ENCODE measurements at places on chromosomes 1 and 21.

- no peaks in the 10 kb centered on the region for H3K27me3 ChIP-seq
- no peak overlapping the region for H3K4me3 ChIP-seq
- peaks cover 36% of the 10 kb centered on the region for H3K4me1 ChIP-seq
Measured at GRCh38 chr21:35083246-35083645, 34.1 kb upstream of the RUNX1 start.

DNA sequence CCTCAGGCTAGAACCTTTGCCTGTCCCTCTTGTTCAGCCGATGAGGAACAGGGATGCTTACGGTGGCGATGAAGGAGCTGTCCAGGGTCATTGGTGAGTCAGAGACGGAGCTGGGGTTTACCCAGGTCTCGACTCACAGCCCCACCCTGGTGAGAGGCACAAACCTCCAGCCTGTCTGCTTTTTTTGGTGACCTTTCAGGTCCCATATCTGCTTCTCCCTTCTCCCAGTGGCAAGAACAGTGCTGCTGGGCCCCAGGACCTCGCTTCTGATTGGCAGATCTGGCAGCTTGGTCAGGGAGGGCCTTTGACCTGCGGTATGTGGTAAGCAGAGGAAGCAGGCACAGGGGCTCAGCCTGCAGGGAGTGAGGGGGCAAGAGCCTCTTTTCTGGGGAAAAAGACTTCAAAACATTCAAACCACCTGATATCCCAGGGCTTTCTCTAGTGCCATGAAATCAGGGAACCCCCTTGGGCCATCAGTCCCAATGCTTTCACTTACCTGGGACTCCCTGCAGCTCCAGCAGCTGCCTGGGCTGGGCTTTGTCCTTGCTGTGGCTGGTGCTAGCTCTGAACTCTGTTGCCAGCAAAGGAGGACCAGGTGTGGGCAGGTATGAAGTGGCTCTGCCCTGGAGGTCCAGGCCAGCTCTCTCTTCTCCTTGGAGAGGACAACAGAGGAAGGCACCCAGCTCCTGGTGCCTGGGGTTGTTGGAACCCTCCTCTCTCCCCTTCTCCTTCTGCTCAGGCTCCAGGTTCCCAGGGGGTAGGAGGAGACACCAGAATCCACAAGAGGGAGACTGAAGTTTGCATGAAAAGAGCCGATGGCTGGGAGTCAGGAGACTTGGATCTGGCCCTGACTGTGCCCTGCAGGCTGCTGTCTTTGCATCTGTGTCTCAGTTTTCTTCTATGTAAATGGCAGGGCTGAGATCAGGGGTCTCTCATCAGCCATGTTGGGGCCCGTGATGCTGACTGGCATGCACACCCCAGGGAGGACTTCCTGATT, 41.4 kb downstream of the TRIM62 start:
- no peaks in the 10 kb centered on the region for H3K4me1 ChIP-seq
- no peak overlapping the region for H3K27ac ChIP-seq
- no peaks in the 10 kb centered on the region for H3K27me3 ChIP-seq
- DNase-seq, result no peak
- no peak overlapping the region for H3K4me3 ChIP-seq
- no peaks in the 10 kb centered on the region for H3K36me3 ChIP-seq

DNA sequence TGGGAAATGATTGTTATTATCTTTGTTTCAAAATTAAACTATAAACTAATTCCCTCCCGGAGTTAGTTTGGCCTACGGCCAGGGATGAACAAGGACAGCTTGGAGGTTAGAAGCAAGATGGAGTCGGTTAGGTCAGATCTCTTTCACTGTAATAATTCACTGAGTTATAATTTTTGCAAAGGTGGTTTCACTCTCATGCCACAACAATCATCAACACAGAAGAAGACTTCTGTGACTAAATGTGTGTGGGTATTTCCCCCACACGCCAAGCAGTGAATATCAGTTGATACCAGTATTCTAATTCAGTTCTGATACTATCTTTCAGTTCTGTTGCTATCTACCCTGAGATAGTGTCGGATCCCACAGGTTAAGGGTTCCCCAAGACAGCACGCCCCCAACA, 215.1 kb downstream of the S1PR1 start:
- no peak overlapping the region for H3K4me3 ChIP-seq
- no peaks in the 10 kb centered on the region for H3K4me1 ChIP-seq
- no peaks in the 10 kb centered on the region for H3K27me3 ChIP-seq
- DNase-seq, result no peak
- H3K27ac ChIP-seq, result no peak overlapping the region

DNA sequence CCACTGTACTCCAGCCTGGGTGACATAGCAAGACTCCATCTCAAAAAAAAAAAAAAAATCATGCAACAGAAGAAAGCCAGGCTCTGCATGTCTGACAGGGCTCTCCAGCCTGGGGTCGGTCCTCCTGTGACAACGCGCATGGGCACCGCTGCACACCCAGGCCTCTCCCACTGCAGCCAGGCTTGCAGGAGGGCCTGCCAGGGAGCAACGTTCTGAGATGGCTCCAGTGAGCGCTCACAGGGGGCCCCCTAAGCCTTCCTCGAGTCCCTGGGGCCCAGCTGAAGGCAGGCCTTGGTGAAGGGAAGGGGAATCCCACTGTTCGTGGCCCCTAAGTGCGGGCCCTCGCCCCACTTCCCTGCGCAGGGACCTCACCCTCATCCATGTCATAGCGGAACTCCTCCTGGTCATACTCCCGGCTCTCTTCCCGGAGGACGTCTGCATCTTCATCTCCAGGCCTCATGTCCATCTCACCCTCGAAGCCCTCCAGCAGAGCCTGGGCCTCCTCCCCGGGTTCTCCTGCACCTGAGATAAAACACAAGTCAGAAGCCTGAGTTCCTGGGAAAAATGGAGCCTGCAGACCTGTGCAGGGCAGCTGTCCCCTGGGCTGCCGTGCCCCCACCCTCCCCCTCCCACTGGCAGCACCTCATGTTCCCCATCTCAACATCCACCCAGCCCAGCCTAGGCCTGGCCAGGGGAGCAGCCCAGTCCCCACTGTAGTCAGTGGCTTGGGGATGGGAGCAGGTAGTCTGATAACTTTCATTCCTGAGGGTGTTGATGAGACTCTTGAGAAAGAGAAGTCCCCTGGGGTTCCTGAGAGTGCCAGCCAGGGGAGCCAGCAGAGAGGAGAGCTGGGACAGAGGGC, 20.3 kb downstream of the RSPH1 start:
- H3K27ac ChIP-seq, result no peak overlapping the region
- H3K36me3 ChIP-seq, result no peaks in the 10 kb centered on the region
- peaks cover 17% of the 10 kb centered on the region for H3K4me1 ChIP-seq
- no peak for DNase-seq

GRCh38 chr1:231041719-231042261, 1.7 kb upstream of the FAM89A start:
- no peak for DNase-seq
- H3K27ac ChIP-seq, result no peak overlapping the region
- H3K4me1 ChIP-seq, result peaks cover 21% of the 10 kb centered on the region
- H3K27me3 ChIP-seq, result no peaks in the 10 kb centered on the region

DNA sequence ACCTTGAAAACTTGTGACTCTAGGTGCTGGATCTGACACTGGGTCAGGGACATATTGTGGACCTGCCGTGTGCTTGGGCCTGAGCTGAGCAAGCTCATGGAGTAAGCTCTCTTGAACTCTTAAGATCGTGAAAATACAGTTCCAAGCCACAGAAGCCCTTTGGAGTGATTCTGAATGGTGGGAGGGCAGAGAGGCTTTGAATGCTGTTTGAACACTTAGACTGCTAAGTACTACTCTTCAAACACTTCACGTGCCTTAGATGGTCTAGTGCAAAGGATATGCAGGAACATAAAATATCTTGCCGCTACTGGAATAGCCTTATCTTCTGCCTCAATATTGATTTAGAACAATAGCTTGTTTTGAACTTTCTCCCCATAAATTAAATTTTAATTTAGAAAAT, 21.6 kb downstream of the ROR1 start:
- H3K4me1 ChIP-seq, result no peaks in the 10 kb centered on the region
- H3K27ac ChIP-seq, result no peak overlapping the region
- H3K4me3 ChIP-seq, result no peak overlapping the region
- H3K36me3 ChIP-seq, result no peaks in the 10 kb centered on the region
- no peaks in the 10 kb centered on the region for H3K27me3 ChIP-seq

DNA sequence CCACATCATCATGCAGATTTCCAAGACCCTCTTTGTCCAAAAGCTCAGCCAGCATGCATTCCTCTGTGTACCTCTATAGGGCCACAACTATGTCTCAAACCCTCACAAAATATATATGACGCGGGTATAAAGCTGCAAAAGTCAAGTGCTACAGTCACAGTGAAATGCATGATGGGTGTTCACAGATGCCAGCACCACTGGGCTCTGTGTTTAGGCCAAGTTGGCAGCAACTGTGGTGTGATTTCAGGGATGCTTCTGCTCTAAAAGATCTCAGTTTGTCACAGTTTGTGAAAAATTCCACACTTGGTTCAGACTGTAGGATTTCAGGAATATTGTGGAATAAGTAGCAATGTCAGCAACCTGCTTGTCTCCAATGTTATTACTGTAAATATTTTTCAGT, 23.9 kb upstream of the SELP start:
- no peaks in the 10 kb centered on the region for H3K27me3 ChIP-seq
- no peaks in the 10 kb centered on the region for H3K36me3 ChIP-seq
- no peaks in the 10 kb centered on the region for H3K4me1 ChIP-seq
- DNase-seq, result no peak

- DNase-seq, result peak; percentile 42
- no peaks in the 10 kb centered on the region for H3K36me3 ChIP-seq
- no peak overlapping the region for H3K4me3 ChIP-seq
- peak overlapping the region; percentile 98 for H3K27ac ChIP-seq
Measured at GRCh38 chr1:172637522-172637921, 21.4 kb upstream of the FASLG start.

GRCh38 chr1:207847116-207847515, 63.8 kb downstream of the CD34 start:
- peaks cover 13% of the 10 kb centered on the region for H3K36me3 ChIP-seq
- H3K4me3 ChIP-seq, result no peak overlapping the region
- peak overlapping the region; percentile 64 for H3K27ac ChIP-seq
- DNase-seq, result no peak
- peaks cover 46% of the 10 kb centered on the region for H3K4me1 ChIP-seq
- H3K27me3 ChIP-seq, result no peaks in the 10 kb centered on the region

DNA sequence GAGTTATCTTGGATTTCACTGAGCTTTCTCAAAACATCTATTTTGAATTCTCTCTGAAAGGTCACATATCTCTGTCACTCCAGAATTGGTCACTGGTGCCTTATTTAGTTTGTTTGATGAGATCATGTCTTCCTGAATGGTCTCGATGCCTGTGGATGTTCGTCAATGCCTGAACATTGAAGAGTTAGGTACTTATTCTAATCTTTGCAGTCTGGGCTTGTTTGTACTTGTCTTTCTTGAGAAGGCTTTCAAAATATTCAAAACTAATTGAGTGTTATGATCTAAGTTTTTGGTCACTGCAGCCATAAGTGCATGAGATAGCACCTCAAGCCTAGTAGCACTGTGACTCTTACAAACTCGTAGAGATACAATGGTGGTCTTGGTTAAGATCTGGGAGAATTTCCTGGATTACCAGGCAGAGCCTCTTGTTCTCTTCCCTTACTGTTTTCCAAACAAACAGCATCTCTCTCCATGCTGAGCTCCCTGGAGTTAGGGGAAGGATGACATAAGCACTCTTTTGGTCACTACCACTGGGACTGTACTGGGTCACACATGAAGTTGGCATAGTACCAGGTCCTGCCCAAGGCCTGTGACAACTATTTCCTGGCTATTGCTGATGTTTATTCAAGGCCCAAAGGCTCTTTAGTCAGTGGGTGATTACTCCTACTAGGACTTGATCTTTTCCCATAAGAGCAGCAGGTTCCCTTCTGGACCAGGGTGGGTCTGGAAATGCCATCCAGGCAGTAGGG, 25.6 kb downstream of the SLC22A15 start:
- H3K36me3 ChIP-seq, result peaks cover 24% of the 10 kb centered on the region
- H3K4me1 ChIP-seq, result peaks cover 17% of the 10 kb centered on the region
- DNase-seq, result peak; percentile 32
- no peaks in the 10 kb centered on the region for H3K27me3 ChIP-seq

GRCh38 chr21:38766987-38767722, 38.6 kb upstream of the ETS2 start:
- H3K4me3 ChIP-seq, result peak overlapping the region; percentile 58
- no peak for DNase-seq
- H3K4me1 ChIP-seq, result peaks cover 17% of the 10 kb centered on the region
- peak overlapping the region; percentile 86 for H3K27ac ChIP-seq
- no peaks in the 10 kb centered on the region for H3K27me3 ChIP-seq
- H3K36me3 ChIP-seq, result no peaks in the 10 kb centered on the region

- H3K4me3 ChIP-seq, result no peak overlapping the region
- H3K4me1 ChIP-seq, result no peaks in the 10 kb centered on the region
- no peaks in the 10 kb centered on the region for H3K27me3 ChIP-seq
Measured at GRCh38 chr1:2098301-2098698, 48.1 kb downstream of the PRKCZ start.

GRCh38 chr1:37069406-37069805, 35.1 kb upstream of the GRIK3 start:
- H3K27ac ChIP-seq, result no peak overlapping the region
- H3K36me3 ChIP-seq, result no peaks in the 10 kb centered on the region
- no peak overlapping the region for H3K4me3 ChIP-seq
- H3K27me3 ChIP-seq, result peaks cover 4% of the 10 kb centered on the region
- no peaks in the 10 kb centered on the region for H3K4me1 ChIP-seq

DNA sequence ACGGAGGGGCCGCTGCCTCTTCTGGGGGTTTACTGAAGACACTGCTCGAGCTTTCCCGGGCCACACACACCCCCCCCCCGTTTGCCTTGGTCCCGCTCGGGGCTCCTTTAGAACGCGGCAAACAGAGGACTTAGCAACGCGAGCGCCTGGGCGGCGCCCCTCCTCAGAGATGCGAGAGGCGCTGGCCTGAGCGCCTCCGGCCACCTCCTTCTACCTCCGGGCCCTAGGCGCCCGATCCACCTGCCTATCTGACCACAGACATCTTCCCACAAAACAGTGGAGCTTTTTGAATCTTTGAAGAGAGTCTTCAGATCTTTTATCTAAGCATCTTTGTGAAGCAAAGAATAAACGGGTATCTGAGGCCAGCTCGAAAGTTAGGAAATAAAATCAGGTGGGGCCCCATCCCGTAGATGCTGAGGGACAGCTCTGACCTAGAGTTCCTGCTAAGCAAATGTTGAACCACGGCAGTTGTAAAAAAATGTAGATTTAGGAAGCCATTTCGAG, 436 bp upstream of the TTLL7 start:
- H3K27me3 ChIP-seq, result no peaks in the 10 kb centered on the region
- no peak for DNase-seq
- no peaks in the 10 kb centered on the region for H3K36me3 ChIP-seq
- peaks cover 9% of the 10 kb centered on the region for H3K4me1 ChIP-seq
- peak overlapping the region; percentile 76 for H3K27ac ChIP-seq

GRCh38 chr1:111197598-111198284, 2.7 kb downstream of the DENND2D start:
- H3K4me3 ChIP-seq, result no peak overlapping the region
- peaks cover 31% of the 10 kb centered on the region for H3K4me1 ChIP-seq
- peaks cover 2% of the 10 kb centered on the region for H3K36me3 ChIP-seq
- H3K27me3 ChIP-seq, result no peaks in the 10 kb centered on the region
- DNase-seq, result no peak

- no peak overlapping the region for H3K4me3 ChIP-seq
- H3K27ac ChIP-seq, result no peak overlapping the region
- DNase-seq, result no peak
- no peaks in the 10 kb centered on the region for H3K27me3 ChIP-seq
- peaks cover 48% of the 10 kb centered on the region for H3K4me1 ChIP-seq
- no peaks in the 10 kb centered on the region for H3K36me3 ChIP-seq
Measured at GRCh38 chr1:246164764-246165163, 342.3 kb downstream of the SMYD3 start.

- no peak within 1 kb of the TSS for H3K27ac ChIP-seq
- H3K4me3 ChIP-seq, result no peak within 1 kb of the TSS
- no peaks in the 10 kb centered on the region for H3K36me3 ChIP-seq
- DNase-seq, result no peak
- H3K4me1 ChIP-seq, result no peaks in the 10 kb centered on the region
- no peaks in the 10 kb centered on the region for H3K27me3 ChIP-seq
Measured at GRCh38 chr1:158720620-158721019, at the start of gene OR6K3. Gene OR6K3, minus strand, starts transcription at chr1:158720720. Its CDS starts 2,605 bp downstream, at chr1:158718115.

Measured in keratinocyte (primary cell).